ENCODE measurements at places on chromosomes 12 and 14.
A peak's percentile ranks its signal among the peaks of the same experiment; 100 is the strongest.

GRCh38 chr12:21553329-21553675 is 27.2 kb downstream of the SPX start:
- no peak for DNase-seq

- DNase-seq = peak; percentile 37
These were observed 14.1 kb upstream of the FAIM2 start for GRCh38 chr12:49917788-49918173.

DNA sequence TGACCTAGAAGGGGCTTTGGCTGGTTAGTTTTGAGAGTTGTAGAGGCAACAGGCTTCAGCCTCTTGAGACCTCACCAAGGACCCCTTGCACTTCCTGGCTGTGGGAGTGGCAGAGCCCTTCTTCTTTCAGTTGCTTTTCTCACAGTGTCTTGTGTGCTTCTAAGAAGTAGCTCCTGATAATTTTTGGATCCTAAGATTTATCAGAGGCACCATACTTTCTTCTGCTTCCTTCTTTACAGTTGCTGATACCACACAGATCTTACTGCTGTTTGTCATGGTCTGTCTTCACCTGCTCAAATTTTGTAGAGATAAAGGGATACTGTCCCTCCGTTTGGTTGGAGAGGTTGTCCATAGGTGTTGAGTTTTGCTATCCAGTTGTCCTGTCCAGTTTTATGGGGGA is 33.8 kb downstream of the VRK1 start:
- no peak for DNase-seq

DNA sequence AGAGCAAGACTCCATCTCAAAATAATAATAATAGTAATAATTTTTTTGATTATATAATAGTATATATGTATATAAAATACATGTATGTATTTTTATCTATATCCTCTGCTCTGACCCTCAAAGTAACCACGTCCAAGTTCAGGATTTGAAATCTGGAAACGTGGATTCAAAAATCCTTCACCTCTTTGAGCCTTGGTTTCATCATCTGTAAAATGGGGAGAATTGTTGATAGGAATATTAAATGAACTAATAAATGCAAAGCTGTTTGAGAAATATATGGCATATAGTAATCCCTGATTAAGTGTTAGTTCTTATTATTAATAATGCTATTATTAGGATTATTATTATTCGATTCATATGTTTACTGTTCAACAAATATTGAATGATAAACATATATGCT is 2.6 kb downstream of the P2RX7 start:
- no peak for DNase-seq

GRCh38 chr14:94376108-94376975 is 12.1 kb downstream of the SERPINA1 start:
- DNase-seq = peak; percentile 36

- no peak for DNase-seq
These were observed 120.1 kb downstream of the LMNTD1 start for GRCh38 chr12:25433024-25433423.

DNA sequence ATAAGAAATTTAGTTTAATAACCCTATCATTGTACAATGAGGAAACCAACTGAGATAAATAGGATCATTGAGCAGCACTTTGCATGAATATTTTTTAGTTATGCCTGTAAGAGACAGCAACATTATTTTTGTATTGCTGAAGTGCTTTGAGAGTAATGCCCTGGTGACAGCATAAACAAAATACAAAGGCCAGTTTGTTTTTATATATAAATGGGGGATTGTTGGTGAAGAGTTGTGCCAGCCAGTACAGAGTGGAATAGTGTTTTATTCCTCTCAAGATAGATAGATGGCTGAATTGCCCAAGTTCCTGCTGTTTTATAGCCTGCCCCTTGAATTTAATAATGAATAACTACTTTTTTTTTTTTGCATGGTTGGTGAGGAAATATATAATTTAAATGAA is 101.8 kb downstream of the CNTN1 start:
- DNase-seq = no peak

DNA sequence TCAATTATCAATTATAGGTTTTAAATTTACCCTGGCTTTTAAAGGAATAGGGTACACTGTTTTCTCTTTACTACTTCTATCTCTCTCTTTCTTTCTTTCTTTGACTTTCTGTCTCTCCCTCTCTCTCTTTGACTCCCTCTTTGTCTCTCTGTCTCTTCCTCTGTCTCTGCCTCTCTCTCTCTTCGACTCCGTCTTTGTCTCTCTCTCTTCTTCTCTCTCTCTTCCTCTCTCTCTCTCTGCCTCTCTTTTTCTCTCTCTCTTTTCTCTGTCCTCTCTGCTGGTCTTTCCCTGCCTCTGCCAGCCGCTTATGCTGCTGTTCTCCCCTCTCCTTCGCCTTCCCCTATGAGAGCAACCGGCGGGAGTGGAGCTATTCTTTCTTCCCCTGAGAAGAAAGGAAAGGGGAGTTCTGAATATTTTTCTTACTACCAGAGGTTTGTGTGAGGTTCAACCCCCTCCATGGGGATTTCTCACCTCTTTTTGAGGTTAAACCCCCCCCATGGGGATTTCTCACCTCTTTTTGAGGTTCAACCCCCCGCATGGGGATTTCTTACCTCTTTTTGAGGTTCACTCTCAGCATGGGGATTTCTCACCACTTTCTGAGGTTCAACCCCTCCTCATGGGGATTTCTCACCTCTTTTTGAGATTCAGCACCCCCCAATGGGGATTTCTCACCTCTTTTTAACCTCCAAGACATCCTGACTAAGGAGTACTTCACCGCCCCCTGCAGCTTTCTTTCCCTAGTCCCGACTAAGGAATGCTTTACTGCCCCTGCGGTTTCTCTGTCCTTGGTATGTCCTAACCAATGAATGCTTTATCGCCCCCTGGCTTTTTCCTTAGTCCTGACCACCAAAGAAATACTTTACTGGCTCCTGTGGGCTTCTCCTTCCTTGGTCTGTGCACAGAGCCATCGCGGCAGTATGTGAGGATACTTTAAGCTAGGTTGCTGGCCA is 27.4 kb upstream of the DDHD1 start:
- peak; percentile 88 for DNase-seq

GRCh38 chr14:24986206-24986893 is 63.6 kb downstream of the STXBP6 start:
- DNase-seq = no peak

DNA sequence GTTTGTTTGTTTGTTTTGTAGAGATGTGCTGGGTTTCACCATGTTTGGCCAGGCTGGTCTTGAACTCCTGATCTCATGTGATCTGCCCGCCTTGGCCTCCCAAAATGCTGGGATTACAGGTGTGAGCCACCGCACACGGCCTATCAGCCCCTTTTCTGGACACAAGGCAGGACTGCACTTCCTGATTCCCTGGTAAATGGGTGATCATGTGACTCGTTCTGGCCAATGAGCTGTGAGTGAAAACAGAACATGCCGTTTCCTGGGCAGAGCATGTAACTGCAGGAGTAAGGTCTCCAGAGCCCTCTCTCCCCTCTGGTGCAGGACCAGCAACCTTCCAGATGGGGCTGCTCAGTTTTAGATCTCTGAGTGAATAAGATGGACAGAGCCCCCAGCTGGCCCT is 92.7 kb downstream of the ITPK1 start:
- DNase-seq = peak; percentile 84

DNA sequence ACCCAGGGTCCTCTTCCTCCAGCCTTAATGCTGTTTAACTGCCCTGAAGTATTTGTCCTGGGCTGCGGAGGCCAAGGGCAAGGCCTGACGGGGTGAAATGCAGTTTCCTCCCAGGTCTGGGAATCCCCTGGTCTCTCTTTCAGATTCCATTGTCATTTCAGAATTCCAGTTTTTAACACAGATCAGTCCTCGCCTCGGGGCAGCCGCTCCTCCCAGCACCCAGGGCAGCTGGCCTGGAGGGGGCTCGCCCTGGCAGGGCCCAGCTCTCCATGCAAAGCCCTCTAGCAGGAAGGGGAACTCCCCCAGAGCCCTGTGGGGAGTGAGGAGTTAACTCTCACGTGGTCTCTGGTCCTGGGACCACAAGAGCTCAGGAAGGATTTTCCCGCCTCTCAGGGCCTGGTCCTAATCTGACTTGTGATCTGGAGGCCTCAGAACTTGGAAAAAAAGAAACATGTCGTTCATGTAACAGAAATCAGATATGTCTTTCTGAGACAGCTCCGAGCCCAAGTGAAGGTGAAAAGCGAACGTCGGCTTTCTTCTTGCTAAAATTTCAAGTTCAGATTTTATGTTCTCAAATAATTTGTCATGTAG is 265.6 kb upstream of the SFSWAP start:
- DNase-seq = peak; percentile 56

DNA sequence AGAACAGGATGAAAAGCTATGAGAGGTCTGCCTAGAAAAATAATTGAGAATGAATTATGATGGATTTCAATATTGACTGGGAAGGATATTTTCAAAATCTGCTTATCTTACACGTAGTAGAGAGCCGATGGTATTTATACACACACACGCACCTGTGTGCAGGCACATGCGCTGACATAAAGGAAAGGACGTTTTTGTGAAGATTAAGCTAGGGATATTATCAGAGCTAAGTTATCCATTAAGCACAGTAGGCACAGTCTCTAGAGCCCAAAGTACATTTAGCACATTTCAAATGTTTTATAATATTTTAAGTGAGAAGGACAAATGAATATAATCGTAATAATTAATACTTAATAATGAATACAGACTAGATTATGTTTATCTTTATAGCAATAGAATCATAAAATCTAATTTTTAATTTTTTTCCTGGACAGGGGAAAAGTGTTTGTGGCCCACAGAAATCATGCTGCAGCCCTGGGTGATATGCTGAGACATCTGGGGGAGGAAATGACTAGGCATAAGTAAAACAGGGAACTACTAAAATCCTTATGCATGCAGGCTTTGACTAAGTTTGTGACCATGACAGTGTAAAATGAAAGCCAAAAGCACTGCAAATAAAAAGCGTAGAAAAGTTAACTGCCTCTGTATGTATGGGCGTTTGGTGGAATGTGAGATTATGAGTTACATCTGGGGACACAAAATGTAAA is 146.1 kb downstream of the KITLG start:
- DNase-seq = no peak

GRCh38 chr12:10454531-10454930 is 1.4 kb upstream of the KLRC1 start:
- DNase-seq = no peak

DNA sequence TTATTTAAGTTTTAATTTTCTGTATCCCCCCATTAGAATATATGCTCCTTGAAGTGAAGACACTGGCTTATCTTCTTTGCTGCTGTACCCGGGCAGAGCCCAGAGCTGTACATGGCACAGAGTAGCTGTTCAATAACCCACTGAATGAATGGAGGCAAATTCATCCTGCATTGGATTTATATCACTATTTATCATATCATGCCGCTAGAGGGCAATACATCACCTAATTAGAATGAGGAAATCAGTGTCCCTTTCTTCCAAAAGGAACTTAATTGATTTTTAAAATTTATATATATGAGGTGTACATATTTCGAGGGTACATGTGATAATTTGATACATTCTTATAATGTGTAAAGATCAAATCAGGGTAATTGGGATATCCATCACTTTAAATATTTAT is 89.2 kb upstream of the TMEM260 start:
- no peak for DNase-seq

DNA sequence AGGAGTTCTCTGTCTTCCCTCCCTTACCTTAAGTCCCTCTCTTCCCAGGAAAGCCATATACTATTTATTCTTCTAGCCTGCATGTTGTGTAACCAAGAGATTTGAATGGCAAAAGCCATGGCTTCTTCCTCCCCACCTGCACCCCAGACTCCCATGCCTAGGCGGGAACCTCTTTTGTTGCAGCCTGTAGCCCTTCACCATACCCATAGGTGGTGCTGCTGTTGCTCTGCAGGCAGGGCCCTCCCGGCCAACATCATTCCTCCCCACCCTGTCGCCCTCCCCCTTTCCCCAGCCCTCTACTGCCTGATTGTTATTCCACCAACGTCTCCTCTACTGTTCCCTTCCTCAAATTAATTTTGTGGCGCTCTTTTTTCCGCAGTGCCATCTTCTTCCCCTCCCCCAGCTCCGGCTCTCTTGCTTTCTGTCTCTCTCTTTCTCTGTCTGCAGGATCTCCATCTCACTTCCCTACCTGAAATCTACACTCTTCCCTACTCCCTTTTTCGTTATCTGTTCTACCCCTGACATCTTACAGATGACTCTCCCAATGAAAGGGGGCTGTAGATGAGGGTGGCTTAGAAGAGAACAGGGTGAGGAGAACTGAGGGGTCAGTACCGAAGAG is 13.8 kb downstream of the NGDN start:
- DNase-seq = peak; percentile 90

GRCh38 chr12:76786986-76787385 is 23.1 kb downstream of the ZDHHC17 start:
- DNase-seq = no peak

- DNase-seq = peak; percentile 92
These were observed 411 bp upstream of the NCOR2 start for GRCh38 chr12:124567673-124568373.

DNA sequence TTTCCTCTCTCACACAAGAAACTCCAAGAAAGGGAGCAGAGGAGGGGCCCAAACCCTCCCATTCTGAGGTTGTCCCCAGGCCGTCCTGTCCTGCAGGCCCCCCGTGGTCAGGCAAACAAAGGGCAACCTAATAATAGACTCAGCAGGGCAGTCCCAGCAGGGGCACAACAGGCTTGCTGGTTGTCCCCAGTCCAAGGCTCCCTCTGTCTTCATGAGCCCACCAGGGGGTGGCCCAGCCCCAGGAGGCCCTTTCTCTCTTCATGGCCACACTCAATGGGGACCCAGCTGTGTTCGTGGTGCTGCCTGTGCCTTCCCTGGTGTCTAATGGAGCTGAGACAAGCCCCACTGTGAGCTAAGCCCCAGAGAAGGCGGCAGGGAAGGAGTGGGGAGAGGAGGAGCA is 359.9 kb downstream of the ADGRD1 start:
- DNase-seq = peak; percentile 56

DNA sequence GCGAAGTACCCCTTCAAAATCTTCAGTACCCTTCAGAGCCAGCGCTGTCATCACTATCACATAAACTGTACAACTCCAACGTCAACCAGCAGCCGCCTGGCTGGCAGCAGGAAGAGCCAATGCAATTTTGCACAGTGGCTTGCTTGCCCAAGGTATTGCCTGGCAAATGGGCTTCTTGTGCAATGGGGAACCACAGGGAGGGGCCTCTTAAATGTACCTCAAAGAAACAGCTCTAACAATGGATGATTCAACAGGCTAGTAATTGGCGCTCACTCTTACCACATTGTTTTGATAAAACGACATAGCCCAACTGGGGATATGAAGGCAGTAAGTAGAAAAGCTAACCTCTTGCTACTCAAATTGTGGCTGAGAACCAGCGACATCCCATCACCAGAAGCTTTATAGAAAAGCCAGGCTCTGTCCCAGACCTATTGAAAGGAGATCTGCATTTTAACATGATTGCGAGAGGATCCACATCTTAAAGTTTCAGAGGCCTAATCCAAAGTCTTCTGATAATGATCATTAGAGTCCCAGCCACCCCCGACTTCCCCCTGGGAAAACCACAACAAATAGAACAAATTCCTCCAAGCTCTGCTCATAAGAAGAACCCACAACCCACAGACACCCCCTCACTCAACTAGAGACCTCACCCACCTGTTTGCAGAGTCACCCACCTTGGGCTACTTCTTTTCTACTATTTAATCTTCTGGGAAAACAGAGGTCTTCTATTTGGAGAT is 125.3 kb upstream of the HIF1A start:
- DNase-seq = peak; percentile 28

GRCh38 chr12:20440408-20440807 is 72.1 kb downstream of the PDE3A start:
- DNase-seq = no peak
